ENCODE measurements at places on chromosomes 7 and 10.

- DNase-seq = no peak
Measured at GRCh38 chr10:60942788-60943315, 1.1 kb downstream of the RHOBTB1 start.

DNA sequence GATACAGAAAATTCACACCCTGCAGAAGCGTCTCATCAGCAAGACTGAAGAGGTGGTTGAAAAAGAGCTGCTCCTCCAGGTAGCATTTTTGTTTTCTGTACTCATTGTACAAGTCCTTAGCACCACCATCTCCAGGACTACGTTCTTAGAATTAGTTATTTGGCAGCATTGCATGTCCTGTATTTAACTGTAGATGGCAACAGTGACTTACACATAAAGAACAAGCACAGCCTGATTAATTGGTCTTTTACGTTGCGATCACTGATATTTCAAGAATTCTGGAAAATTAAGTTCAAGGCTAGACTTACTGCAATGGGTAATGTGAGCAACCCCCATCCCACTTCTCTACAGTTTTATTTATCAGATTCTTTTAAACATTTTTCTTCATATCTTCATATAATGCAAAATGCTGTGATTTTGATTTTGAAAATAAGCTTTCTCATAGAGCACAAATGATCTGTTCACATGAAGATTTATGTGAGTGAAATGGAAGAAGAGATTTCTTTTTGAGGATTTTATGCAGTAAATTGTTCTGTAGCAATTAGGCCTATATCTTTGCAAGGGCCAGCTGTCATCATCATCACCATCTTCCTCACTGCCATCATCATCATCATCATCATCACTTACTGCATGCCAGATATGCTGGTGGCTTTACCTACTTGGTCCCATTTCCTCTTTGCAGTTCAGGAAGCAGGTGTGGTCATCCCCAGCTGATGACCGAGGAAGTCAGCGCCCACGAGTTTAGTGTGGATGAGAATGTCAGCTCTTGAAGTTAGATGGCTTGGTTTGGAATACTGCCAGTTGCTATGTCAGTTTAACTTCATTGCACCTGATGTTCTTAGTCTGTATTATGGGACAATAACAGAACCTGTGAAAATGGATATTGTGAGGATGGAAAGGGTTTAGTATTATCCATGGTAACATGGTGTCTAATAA, 53.4 kb downstream of the CFAP58 start:
- no peak for DNase-seq

- DNase-seq = no peak
Measured at GRCh38 chr7:91156316-91157185, 107.7 kb upstream of the FZD1 start.

- no peak for DNase-seq
Measured at GRCh38 chr7:101502466-101503098, 126.5 kb downstream of the MYL10 start.

DNA sequence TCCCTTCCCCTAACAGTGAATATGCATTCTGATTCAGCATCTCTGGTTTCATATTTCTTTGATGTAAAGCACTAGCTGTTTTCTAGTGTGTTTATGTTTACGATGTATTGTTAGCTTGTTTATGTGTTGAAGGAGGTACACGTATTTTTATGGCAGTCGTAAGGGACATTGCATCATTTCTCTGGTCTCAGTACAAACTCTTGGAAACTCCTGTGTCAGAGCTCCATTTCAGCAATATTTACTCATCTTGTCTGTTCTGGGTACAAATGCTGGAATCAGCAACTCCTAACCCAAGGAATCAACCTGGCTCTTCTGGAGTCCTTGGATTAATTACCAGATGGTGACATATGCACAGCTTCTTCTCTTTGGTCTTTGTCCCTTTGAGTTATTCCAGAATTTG, 270.0 kb upstream of the PLXDC2 start:
- no peak for DNase-seq

- no peak for DNase-seq
Measured at GRCh38 chr10:32846974-32847373, 111.1 kb downstream of the ITGB1 start.

GRCh38 chr7:100190048-100190711, 12.5 kb downstream of the STAG3 start:
- no peak for DNase-seq

DNA sequence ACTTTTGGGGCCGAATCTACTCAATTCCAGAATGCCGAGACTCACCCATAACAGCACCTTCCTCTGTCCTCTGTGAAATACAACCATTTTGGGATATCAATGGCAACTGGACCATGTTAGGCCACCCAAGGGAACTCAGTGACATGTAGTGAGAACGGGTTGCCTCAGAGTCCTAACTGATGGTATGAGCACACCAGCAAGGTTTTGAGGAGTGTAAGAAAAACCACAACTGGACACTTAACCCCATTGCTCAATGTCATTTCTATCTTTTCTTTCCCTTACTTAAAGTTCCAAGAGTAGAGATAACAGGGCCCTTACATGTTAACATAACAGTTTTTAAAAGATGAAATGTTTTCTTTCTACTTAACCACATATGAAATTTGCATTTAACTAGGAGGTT, 67.1 kb downstream of the TNS3 start:
- DNase-seq = no peak
